ENCODE measurements at places on chromosomes 11 and 22. TPM values are rescaled to one million over a fixed set of nuclear protein-coding genes. Genes with fewer than 3 reads are reported as not detected.
A peak's percentile ranks its signal among the peaks of the same experiment; 100 is the strongest.

GRCh38 chr11:87176044-87176443 is 138.3 kb downstream of the TMEM135 start:
- no peak for DNase-seq

- DNase-seq = no peak
Observed at GRCh38 chr11:118998822-118999221, 884 bp downstream of the CENATAC start.

GRCh38 chr11:6705905-6706535 is 22.9 kb upstream of the MRPL17 start:
- peak; percentile 69 for DNase-seq

DNA sequence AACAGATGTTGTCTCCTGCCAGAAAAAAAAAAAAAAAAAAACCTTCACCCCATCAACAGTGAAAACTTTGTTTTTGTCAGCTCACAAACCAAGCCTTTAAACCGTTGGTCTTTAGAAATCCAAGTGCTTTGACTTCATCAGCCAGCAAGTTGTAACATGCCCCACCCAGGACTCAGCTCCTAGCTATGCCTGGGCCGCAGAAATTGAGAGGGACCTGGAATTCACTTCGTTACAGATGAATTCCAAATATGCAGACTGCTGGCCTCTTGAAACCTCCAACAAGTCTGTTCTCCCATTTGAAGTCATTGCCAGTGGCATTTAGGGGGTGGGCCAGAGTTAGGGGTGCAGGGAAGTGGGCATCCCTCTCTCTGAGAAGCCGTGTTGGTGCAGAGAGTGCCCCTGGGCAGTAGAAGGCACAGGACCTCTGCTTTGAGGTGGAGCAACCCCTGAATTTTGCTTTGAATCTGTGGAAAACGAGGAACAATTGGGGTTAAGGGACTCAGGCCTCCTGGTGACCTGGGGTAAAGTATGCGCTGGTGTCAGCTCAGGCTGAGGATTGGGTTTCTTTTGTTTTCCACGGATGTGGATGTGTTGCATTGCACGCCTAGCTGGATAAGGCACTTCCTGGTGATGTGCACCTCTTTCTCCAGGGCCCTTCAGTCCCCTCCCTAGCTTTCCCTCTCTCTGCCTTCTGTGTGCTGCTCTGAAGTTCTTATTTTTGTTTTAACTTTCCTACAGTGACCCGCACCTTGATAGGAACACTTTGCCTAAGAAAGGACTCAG is 109.5 kb downstream of the DBX1 start:
- DNase-seq = no peak

GRCh38 chr11:80495116-80495515 is 1054.3 kb upstream of the TENM4 start:
- DNase-seq = no peak

- no peak for DNase-seq
Observed at GRCh38 chr11:2858995-2859698, 26.4 kb downstream of the CDKN1C start.

DNA sequence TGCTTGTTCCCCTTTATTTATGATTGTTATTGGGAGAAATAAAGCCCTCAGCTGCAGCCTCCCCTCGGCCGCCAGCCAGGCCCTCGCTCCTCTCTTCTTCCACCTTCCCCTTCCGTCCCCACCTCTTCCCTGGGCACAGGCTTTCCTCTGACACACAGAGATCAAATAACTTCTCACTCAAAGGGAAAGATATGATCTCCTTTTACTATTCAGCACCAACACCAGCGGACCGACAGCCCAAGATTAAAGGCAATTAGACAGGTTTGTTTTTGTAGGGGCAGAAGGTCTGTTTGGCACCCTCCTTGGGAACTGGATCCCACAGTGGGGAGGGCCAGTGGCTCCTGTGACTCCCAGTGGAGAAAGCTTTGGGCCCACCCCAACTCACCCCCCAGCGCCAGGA is 23.0 kb downstream of the NECTIN1 start:
- DNase-seq = no peak

DNA sequence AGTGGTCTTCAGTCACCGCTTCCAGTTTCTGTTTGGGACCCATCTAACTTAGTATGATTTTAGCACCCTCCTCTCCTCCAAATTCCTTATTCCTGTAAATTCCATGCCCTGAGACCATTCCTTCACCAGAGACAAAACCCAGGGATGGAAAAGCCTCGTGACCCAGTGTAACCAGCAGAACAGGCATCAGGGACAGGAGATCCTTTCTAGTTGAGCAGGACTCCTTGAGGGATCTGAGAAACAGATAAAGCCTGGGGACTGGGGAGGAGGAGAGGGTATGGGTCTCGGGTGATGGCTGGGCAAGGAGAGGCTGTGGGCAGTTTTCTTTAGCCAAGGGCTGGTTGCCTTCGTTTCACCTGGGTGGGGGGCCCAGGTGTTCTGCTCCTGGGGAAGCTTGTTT is 40.9 kb downstream of the TEAD1 start:
- no peak for DNase-seq

Gene MED15
- 52.4 TPM for polyA plus RNA-seq

Gene SORL1
- 3.3 TPM for polyA plus RNA-seq

Gene OR6A2
- not detected for polyA plus RNA-seq

Gene OR51G2
- polyA plus RNA-seq = not detected

All from hindlimb muscle (tissue), 1 donor.